Iris pigment epithelial cell (primary cell): ENCODE measurements at places on chromosomes 7 and 10.
A peak's percentile ranks its signal among the peaks of the same experiment; 100 is the strongest.

- no peak for DNase-seq
Observed at GRCh38 chr7:33351709-33352108, 222.3 kb downstream of the BBS9 start.

DNA sequence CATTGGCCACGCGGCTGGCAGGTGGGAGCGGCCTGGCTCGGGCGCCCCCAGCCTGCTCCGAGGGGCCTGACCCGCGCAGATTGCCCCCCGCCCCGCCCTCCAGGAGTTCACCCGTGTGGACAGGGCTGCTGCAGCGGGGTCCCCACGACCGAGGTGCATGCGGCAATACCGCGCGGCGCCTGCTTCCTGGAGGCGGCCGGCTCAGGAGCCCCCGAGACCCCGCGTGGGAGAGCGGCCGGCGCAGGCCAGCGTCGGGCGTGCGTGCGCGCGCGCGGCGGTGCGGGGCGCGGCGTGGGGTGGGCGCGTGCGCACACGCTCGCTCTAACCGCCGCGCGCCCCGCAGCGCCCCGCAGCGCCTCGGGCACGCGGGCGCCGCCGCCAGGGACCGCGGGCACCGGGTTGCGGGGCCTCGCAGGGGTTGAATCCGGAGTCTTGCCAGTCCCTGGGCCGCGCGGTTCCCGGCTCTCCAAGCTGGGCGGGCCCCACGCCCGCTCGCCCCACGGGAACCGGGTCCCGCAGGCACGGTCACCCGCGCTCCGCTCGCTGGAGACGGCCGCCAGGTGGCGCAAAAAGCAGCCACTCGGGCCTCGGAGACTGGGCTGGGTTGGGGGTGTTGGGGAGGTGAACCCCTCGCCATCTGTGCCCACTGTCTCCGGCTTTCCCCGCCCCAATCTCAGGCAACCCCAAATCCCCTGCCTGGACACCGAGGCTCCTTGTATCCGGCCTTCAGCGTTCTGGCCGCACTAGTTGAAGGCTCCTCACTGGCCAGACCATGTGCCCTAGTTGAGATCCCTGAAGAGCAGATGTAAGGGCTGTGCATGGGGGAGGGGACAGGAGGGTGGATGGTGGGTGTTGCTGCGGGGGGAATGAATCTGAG is 1.3 kb upstream of the ACHE start:
- peak; percentile 11 for DNase-seq

DNA sequence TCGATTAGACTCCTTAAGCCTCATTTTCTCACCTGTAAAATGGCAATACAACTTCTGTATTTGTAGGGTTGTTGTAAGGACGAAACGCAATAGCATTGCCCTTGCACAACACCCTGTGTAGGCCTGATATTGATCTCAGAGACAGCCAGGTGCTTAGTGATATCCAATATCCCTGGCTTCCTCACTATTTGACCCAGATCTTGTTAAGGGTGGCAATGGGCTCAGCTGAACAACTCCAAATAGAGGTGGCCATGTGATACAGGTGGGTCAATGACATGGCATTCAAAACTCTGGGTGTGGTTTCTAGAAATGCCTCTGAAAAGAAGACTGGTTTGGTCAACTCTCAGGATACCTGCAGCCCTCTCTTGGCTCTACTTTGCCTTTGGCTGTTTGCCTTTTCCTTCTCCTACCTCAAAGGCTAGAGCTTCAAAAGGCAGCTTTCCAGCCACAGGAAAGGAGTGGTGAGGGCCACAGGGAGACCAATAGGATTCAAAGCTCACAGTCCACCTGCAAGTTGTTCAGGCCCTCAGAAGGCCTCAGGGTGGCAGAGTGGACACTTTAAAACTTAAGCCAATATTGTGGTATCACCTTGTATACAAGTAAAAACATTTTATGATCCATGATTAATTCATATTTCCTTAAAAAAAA is 14.9 kb upstream of the GATAD1 start:
- no peak for DNase-seq

DNA sequence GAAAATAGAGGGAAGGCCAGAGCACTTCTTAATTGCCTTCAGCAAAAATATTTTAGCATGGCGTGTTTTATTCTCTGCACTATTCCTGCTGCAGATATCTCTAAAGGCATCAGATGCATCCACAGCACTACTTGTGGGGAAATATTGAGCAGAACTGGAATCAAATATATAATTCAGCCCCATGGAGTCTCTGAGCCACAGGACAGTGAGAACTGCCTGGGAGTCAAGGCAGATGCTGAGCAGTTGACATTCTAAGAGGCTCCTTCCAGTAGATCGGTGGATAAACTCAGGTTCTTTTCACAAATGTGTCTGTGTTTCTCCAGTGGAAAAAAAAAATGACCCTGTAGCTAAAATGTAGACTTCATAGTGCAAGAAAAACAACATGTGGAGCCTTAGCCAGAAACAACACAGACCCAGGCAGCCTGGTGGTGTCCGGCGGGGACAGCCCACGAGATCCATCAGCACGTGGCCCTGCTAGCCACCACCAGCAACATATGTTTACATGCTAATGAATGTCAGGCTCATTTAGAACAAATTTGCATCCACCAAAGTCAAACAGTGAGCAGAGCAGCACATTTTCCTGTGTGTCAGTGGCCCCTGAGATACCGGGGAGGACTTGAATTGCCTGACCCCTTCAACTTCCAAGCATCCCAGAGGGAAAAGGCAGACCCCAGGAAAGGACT is 123.3 kb upstream of the PFKP start:
- no peak for DNase-seq

- no peak for DNase-seq
Observed at GRCh38 chr7:142174441-142174840, 62.9 kb downstream of the MGAM2 start.

DNA sequence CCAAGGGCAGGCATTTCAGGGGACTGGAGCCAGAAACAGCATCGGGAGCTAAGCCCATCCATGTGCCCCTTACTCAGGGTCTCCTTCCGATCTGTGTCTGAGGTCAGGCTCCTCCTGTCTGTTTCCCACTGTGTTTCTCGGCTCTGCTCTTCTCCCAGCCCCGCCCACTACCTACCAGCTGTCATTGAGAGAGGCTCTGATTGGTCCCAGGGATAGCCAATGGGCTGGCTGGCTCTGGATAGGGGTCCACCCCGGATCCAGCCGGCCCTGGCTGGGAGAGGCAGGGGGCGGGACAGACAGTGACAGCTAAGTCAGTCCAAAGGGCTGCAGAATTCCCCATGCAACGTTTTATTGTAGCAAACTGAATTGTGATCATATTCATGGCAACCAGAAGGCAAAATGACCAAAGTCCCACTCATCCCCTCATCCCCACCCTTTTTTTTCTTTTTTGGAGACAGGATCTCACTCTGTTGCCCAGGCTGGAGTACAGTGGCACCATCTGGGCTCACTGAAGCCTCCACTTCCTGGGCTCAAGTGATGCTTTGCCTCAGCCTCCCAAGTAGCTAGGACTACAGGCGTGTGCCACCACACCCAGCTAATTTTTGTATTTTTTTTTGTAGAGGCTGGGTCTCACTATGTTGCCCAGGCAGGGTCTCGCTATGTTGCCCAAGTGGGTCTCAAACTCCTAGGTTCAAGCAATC is 76.3 kb downstream of the CLIP2 start:
- DNase-seq, result peak; percentile 76

- DNase-seq, result no peak
Observed at GRCh38 chr7:39084349-39084748, 106.6 kb downstream of the POU6F2 start.

DNA sequence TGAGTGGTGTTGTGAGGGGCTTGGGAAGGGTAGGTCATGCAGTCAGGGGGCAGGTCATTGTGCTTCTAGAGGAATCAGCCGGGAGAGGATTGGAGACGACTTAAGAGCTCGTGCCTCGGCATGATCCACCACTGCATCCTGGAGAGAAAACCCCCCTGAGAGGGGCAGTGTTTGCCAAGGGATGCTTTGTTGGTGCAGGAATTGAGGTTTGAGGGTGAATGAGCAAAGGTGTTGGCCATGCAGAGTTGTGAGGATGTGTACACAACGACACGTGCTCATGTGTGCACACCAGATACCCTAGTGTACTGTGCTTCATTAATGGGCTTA is 85.6 kb upstream of the ANLN start:
- DNase-seq, result no peak

DNA sequence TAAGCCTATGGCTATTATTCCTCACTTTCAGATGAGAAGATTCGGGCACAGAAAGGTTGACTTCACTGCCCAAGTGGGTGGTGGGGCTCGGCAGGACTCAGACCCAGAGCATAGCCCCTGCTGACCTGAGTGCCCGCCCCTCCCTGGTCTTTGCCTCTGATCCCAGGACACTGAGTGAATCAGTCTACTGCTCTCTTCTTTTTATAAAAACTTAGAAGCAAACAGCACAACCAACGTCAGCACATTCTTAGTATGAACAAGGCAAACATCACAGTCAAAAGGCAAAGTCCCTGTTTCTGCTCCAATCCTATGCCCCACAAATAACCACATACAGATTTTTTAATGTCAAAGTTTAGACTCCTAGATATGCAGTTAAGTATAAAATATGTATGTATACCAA is 237.8 kb downstream of the ZMYND11 start:
- DNase-seq, result peak; percentile 67

- DNase-seq, result peak; percentile 83
Observed at GRCh38 chr7:96321031-96321657, 754 bp downstream of the SLC25A13 start.

GRCh38 chr10:133278577-133279265 is 2.1 kb upstream of the ADAM8 start:
- DNase-seq, result peak; percentile 80
